Amygdala (tissue), 56 donors: ENCODE measurements at places on chromosomes 1 and 21.

GRCh38 chr1:245301921-245302320, 147.1 kb downstream of the KIF26B start:
- DNase-seq: no peak

DNA sequence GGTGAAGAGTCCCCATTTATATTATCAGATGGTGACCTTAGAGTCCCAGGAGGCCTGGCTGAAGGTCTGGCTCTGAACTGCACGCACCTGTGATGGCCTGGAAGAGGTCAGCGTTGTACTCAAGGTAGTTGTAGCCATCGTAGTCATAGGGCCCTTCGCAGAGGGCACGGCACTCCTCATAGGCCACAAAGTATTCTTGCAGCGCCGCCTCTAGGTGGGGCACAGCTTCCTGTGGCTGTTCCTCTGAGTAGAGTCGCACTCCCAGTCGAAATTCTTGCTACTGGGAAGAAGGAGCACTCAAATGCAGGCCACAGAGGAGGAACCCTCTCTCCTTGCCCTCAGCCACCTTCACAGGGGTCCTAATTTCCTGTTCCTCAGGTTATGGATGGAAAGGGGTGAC, 7.7 kb downstream of the P3H1 start:
- no peak for DNase-seq

DNA sequence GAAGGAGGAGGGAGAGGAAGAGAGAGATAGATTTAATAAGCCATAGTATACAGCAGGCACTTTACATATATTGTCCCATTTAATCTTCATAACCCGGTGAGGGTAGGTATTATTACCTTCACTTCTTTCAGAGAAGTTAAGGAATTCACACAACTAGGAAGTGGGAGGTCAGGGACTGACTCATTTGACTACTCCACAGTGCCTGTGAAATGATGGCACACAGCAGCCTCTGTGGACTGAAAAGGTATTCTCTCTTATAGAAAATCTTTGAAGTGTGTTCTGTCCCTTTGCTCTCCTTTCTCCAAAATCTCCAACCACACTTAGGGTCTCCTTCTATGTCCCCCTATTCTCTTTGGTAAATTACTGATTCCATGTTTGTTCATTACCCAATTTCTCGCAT, 23.9 kb downstream of the PALMD start:
- DNase-seq: no peak

GRCh38 chr21:38852278-38852677, 46.5 kb downstream of the ETS2 start:
- no peak for DNase-seq

DNA sequence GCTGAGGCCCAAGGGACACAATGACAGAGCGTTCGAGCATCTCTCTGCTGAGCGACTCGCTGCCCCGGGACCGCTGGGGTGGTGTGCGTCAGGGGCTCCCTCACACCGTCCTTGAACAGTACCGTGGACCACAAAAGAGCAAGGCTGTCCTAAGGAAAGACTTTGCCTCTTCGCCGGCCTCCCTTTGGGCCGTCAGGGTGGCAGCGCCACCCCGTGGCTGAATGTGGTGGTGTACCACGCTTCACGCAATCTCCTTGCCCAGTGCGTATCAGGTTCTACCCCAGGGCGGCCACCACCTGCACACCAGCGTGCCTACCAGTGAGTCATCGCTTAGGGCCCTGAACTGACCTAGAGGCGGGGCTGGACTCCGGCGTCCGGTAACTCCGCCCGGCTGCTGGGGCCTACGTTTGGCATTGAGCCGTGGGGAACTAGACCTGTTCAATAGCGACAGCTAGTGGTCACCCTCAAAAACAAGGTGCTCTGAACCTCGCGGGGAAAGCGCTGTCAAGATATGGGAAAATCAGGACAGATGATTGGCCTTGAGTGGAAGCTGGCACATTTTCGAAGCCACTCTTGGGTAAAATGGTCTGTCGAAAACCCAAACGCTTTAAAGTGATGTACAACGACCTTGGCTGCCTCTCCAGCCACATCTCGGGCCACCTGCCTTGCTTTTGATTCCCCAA, 8.1 kb upstream of the TRAF3IP3 start:
- peak; percentile 84 for DNase-seq

- DNase-seq: no peak
These were observed 226.3 kb upstream of the FGGY start for GRCh38 chr1:59070610-59071009.

GRCh38 chr1:12778907-12779306, 5.4 kb downstream of the PRAMEF12 start:
- no peak for DNase-seq

GRCh38 chr1:8077120-8077573, 51.0 kb upstream of the ERRFI1 start:
- no peak for DNase-seq

DNA sequence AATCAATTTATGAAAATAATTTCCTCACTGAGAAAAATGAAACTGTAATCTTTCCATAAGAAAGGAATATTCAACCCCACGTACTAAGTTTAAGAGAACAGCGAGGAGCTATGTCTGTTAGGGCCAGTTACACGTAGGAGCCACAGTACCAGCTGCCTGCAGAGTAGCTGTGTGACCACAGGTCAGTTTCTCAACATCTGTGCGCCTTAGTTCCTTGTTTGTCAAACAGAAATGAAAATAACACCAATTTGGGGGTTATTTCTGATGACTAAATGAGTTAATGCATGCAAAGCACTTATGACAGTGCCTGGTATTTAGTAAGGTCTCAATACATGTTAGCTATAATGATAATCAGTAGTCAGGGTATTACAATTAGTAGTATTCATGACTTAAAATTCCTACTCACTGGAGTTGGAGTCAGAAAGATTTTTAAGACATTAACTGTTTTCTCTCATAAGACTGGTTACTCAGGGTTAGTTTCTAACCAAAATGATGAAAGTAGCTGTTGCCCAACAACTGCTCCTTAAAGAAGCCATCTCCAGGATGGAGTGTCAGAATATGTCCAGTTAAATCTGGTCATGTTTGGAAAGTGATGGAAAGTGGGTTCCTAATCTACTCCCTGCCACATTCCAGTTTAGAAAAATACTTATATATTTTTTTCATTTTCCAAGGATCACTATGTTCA, 85.8 kb upstream of the ZNF648 start:
- no peak for DNase-seq

- DNase-seq: no peak
These were observed 82.1 kb downstream of the GFI1 start for GRCh38 chr1:92404661-92405060.

DNA sequence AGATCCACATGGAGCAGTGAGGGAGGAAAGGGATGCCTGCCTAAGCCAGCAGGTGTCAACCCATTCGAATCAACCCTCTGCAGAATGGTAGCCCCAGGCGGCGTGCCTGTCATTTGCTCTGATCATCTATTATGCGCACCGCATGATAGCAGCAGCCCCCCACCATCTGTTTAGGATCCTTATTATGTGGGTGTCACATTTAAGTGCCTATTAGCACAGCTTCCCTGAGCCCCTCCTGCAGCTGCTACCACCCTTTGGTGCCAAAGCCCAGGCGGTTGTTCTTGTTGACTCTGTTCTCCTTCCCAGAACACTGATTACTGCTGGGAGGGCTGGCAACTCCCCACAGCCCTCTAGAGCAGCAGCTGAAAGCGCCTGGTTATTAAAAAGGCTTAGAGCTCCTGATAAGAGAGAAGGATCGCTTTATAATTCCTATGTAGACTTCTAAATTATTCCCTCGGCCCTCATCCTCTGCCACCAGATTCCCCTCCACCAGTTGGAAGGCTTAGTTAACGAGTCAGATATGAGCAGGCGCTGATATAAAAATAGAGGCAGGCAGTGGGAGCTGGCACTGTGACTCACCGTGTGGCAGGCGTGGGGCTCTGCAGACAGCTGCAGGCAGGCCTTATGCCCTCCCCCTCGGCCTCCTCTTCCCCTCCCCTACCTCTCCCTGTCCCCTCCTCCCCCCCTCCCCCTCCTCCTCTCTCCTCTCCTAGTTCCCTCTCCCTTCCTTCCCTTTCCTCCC, 23.0 kb downstream of the ACTA1 start:
- peak; percentile 84 for DNase-seq

DNA sequence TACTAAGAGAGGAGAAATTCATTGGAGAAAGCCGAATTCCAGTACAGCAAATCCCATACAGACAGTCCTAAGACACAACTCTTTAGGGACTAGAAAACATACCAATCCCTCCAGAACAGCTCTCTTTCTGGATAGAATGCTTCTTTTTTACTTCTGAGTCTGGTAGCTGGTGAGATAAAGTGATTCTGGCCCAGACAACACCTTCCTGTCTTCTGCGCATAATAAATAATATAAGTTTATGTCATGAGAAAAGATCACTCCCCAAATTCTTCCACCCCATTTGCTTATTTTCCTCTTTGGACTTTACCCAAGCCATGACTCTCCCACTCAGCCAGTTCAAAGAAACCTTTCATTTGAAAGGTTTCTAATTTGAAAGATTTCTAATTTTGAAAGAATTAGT, 98.4 kb downstream of the EDEM3 start:
- no peak for DNase-seq

DNA sequence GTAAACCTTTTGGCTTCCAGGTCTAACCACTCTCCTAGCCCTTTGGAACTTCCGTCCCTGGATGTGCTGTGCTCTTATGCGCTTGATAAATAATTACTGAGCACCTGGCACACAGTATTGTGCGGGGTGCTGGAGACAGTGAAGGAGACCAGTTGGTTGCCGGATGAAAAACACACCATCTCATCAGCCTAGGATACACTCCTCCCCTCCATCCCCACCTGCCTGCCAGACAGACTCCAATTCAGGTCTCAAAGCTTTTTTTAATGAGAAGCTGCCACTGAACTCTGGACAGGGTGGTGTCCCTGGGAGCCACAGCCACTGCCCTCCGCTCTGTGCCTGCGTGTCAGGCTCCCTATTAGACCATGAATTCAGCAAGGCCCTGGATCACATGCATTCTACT, 9.2 kb downstream of the GNB1 start:
- DNase-seq: no peak

DNA sequence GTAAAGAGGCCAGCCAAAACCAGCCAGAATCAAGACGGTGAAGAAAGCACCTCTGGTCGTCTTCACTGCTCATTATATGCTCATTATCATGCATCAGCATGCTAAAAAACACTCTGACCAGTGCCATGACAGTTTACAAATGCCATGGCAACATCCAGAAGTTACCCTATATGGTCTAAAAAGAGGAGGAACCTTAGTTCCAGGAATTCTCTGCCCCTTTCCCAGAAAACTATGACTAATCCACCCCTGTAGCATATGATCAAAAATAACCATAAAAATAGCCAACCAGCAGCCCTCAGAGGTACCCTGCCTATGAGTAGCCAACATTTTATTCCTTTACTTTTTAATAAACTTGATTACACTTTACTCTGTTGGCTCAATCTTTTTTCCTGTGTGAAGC, 34.2 kb upstream of the PBX1 start:
- DNase-seq: no peak

- no peak for DNase-seq
These were observed 36.4 kb downstream of the WNT9A start for GRCh38 chr1:227911376-227911775.

DNA sequence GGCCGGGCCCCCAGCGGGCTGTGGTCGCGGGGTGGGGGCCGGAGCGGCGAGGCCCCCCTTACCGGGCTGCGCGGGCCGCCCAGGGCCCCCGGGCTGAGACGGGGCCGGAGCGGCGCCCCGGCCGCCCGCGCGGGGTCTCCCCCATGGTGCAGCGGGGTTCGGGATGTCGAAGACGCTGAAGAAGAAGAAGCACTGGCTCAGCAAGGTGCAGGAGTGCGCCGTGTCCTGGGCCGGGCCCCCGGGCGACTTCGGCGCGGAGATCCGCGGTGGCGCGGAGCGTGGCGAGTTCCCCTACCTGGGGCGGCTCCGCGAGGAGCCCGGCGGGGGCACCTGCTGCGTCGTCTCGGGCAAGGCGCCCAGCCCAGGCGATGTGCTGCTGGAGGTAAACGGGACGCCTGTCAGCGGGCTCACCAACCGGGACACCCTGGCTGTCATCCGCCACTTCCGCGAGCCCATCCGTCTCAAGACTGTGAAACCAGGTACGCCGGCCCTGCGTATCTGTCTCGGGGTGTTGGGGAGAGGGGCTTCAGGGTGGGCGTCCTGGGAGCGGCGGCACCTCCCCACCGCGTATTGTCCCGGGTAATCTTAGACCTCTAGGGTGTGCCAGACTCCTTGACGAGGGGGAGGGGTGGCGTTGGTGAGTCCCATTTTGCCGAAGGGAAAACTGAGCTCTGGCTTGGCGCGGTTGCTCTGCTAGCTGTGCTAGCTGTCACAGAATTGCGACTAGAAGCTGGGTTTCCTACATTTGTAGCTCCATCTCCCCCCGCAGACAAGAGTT, 745 bp downstream of the MAGI3 start:
- peak; percentile 14 for DNase-seq

- no peak for DNase-seq
These were observed 16.6 kb downstream of the COPA start for GRCh38 chr1:160326418-160326817.

GRCh38 chr1:192489748-192490147, 85.8 kb upstream of the RGS1 start:
- DNase-seq: no peak

GRCh38 chr1:114833421-114833820, 21.2 kb upstream of the SYCP1 start:
- no peak for DNase-seq

GRCh38 chr1:210626341-210626740, 297.6 kb downstream of the HHAT start:
- DNase-seq: no peak

DNA sequence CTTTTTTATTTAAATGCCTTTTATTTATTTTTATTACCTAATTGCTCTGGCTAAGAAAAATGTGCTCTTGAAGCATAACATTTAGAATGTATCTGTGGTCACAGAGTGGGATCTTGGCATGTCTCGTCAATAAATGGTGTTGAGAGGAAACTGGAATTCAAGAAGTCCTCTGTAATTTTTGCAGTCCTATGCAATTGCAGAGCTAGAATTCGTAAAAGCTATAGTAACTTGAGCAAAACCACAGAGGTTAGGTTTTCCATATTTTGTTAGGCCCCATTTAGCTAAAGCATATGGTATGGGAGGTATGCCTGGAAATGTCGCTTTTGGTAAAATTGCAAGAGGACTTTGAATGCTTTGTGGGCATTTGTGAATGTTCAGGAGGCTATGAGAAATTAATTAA, 466.7 kb upstream of the NFIA start:
- no peak for DNase-seq

DNA sequence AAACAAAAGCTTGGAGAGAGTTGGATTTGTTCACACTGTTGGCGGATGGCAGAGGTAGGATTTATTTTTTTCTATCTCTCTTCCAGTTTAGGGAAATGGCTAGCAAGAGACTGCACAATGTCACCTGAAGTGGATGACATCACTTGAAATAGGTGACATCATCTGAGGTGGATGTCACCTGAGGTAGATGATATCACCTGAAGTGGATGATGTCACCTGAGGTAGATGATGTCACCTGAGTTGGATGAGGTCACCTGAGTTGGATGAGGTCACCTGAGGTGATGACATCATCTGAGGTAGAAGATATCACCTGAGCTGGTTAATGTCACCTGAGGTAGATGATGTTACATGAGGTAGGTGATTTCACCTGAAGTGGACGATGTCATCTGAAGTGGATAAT, 413.4 kb downstream of the DSCAM start:
- no peak for DNase-seq

DNA sequence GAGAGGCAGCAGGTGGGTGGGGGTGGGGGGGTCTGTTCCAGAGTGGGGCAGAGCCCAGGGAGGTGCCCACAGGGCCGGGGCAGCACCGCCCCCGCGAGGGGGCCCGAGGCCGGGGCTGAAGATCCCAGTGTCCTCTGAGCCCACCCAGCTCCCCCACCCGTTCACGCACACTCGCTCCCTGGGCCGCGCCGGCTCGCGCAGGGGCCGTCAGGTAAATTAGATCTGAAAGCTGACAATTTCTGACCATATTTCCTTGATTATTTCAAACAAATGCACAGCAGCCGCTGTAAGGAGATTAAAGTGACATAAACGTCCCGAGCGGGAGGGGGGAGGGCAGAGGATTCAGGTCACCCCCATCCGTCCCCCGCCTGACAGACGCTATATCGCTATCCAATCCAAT, 118.0 kb downstream of the CASZ1 start:
- DNase-seq: no peak
